Natural killer cell (primary cell): ENCODE measurements at places on chromosomes 12 and 14.
A peak's percentile ranks its signal among the peaks of the same experiment; 100 is the strongest.

GRCh38 chr14:99164712-99165111 lies 107.3 kb downstream of the BCL11B start:
- no peak for DNase-seq

DNA sequence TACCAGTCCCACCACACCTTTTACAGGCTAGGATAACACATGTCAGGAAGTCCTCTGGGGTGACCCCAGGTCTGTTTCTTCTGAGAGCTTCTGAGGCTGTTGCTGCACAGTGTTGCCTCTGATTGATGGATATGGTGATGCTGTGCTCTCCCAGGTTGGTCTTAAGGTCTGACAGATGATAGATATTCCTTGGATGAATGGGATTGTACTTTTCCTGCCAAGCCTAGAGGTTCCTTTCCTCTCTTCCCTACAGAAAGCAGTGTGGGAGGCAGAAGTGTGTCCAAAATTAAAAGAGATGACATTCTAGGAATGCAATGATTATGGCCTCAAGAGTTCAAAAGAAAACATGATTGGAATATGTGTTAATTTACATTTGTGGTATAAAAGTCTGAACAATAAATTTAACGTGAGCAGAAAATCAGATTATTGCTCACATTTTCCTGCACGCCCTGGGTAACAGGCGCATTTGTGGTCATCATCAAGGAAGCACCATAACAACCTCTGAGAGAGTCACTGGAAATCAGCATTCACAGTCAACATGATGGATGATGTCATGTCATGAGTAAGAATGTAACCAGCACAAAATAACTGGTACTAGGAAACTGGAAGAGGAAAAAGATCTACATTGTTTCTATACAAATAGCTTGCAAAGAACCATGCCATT lies 73.7 kb downstream of the BBS10 start:
- no peak for DNase-seq

GRCh38 chr12:124363353-124363965 lies 68.6 kb downstream of the RFLNA start:
- DNase-seq, result no peak

DNA sequence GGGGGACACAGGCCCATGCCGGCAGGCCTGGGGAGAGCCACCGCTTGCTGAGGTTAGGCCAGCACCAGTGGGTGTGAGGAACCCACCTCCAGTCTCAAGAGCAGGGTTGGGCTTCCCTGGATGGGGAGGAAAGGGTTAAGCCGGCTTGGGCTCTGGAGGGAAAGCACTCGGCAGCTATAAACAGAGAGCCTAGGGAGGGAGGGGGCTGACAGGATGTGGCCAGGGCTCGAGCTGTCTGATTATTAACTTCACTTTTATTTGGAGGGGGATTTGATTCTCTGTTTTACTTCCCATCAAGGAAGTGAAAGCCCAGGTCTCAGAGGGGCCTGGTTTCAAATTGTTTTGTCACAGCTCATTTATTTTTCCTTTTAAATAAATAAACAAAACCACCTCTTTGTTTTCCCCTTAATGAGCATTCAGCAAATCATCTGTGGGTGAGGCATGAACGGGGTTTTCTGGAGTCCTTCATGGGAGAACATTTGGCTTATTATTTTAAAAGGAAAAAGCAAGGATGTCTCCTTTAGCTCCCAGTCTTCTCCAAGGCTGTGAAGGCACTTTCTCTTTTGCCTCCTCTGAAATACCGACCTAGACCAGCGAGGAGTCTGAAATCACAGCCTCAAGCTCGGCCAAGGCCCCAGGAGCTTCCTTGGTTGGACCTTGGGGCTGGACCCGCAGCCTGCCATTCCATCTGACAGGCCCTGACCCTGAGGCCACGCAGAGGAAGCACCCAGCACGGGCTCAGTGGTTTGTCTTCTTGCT lies 21.9 kb upstream of the ZFP36L1 start:
- DNase-seq, result peak; percentile 80
